ENCODE measurements at places on chromosomes 1 and 21. TPM values are rescaled to one million over a fixed set of nuclear protein-coding genes. Genes with fewer than 3 reads are reported as not detected.

The C1orf185 gene
- not detected for total RNA-seq

The IGSF9 gene
- total RNA-seq = not detected

The DEPDC1 gene
- not detected for total RNA-seq

The VPS72 gene
- total RNA-seq = 7.0 TPM

The HSF2BP gene
- 0.64 TPM for total RNA-seq

The FCAMR gene
- not detected for total RNA-seq

The SPRR1B gene
- total RNA-seq = not detected

The GPX7 gene
- 10.7 TPM for total RNA-seq

The TBX19 gene
- total RNA-seq = 0.69 TPM

The CRABP2 gene
- 5.4 TPM for total RNA-seq

The GPR61 gene
- 0.43 TPM for total RNA-seq

The ARTN gene
- 0.81 TPM for total RNA-seq

The CD164L2 gene
- total RNA-seq = not detected

The SNRPE gene
- 84.0 TPM for total RNA-seq

The MCOLN2 gene
- total RNA-seq = 12.7 TPM

The TTC24 gene
- total RNA-seq = 21.5 TPM

The RNF11 gene
- total RNA-seq = 103 TPM

The OR2L5 gene
- total RNA-seq = not detected

The C4BPB gene
- 2.4 TPM for total RNA-seq

The RGS8 gene
- total RNA-seq = not detected

The FAM131C gene
- not detected for total RNA-seq

The ATP1A1 gene
- 211 TPM for total RNA-seq

The CENPL gene
- total RNA-seq = 4.0 TPM

The AKR1A1 gene
- total RNA-seq = 27.2 TPM

The KRTAP12-2 gene
- total RNA-seq = not detected

The TP73 gene
- total RNA-seq = not detected

The TMEM240 gene
- 1.0 TPM for total RNA-seq

The SMYD3 gene
- total RNA-seq = 20.5 TPM

The PAX7 gene
- total RNA-seq = not detected
